Fibroblast of villous mesenchyme (primary cell): ENCODE measurements at places on chromosomes 2 and 18. TPM values are rescaled to one million over a fixed set of nuclear protein-coding genes. Genes with fewer than 3 reads are reported as not detected.

SCN1A gene
- under 0.01 TPM in 1 of 2 replicates, not detected in the other for total RNA-seq

- DNase-seq: no peak
These were observed 508.3 kb upstream of the MYT1L start for GRCh38 chr2:2839393-2839781.

SIX3 gene
- total RNA-seq: not detected in 2 replicates

- DNase-seq: no peak
These were observed 1672.7 kb upstream of the TMEFF2 start for GRCh38 chr2:193867454-193867853.

DNA sequence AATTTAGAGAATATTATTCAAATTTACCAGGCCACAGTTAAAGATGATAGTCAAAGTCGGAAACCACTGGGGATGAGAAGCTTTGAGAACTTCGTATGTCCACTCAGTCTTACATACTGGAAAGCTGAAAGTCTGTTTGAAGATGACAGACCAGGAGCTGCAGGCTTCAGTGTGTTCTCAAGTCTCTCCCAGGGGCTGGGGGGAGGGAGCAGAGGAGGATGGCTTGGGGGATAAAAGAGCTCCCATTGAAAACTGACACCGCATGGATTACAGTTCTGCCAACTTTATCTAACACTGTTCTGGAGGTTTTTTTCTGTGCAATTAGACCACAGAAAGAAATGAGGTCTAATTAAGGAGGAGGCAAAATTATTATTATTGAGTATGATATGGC is 170.5 kb upstream of the ALKAL2 start:
- no peak for DNase-seq

PJVK gene
- total RNA-seq: 0.97 and 1.3 TPM in 2 replicates

ALPP gene
- not detected in 2 replicates for total RNA-seq

GRCh38 chr2:83015900-83016299 is 1443.2 kb downstream of the SUCLG1 start:
- DNase-seq: no peak

- peak; percentile 12 for DNase-seq
These were observed 238.5 kb upstream of the FBXO11 start for GRCh38 chr2:48144777-48145176.

FAM124B gene
- under 0.01 and 0.32 TPM in 2 replicates for total RNA-seq

GRCh38 chr2:217851191-217852020 is 151.4 kb downstream of the TNS1 start:
- peak; percentile 63 for DNase-seq

- DNase-seq: no peak
These were observed 21.9 kb downstream of the TEX44 start for GRCh38 chr2:231614559-231615057.
